Activated CD4-positive, alpha-beta memory T cell treated with anti-CD3 and anti-CD28 coated beads, Interleukin-2, amount 10 ng/mL, durations not matched to agents 7 days and 5 days (primary cell): ENCODE measurements at places on chromosomes 5 and 9.

- DNase-seq = no peak
- H3K36me3 ChIP-seq = no peaks in the 10 kb centered on the region
- no peaks in the 10 kb centered on the region for H3K27me3 ChIP-seq
- H3K27ac ChIP-seq = no peak overlapping the region
Measured at GRCh38 chr9:89872913-89873707, 268.3 kb downstream of the GADD45G start.

DNA sequence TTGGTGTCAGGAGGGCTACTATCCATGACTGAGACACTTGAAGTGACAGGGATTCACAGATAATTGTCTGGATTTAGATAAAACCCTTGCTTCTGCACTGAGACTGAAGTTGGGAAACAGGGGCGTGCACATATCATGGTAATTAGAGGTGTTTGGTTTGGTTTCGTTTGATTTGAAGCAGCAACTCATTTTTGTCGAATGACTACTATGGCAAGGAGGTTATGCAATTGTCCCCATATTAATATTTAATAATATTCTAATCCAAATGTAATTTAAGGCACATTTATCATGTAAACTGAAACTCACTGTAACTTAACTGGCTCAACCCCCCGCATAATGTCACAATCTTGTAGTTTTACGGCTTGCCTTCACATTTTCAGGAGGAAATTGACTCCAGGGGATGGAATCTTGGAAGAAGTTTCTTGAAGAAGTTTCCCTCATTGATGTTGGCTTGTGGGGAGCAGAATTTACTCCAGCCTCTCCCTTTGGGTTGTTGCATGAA lies 12.5 kb downstream of the ZNF366 start:
- no peaks in the 10 kb centered on the region for H3K36me3 ChIP-seq
- DNase-seq = no peak
- H3K4me1 ChIP-seq = no peaks in the 10 kb centered on the region
- H3K27ac ChIP-seq = no peak overlapping the region

DNA sequence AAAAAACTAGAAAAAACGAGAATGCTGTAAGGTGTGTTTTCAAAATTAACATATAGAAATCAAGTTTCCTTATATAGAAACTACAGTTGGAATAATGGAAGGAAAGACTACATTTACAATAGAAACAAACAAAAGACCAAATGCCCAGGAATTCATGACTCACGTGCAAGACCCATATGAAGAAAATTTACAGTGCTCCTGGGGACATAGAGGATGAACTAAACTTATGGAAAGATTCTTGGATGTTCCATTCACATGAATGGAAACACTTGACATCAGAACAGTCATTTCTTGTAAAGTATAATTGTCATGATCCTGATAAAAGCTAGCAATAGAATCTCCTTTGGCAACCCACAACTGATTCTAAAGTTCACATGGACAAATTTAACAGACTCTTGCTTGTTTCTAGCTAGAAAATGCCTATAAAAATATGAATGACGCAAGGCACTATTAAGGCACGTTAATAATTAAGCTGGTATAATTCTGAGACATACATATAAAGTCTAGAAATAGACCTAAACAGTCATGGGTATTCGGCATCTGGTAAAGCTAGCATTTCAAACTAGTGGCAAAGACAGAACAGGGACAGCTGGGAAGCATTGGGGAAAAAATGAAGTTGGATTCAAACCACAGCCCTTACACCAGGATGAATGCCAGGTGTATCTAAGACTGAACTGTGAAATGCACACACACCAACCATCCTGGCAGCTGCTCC lies 5.1 kb upstream of the ZFP62 start:
- no peak overlapping the region for H3K27ac ChIP-seq
- DNase-seq = no peak

GRCh38 chr9:93219692-93220091 lies 35.8 kb downstream of the WNK2 start:
- H3K36me3 ChIP-seq = no peaks in the 10 kb centered on the region
- H3K27ac ChIP-seq = no peak overlapping the region
- no peak overlapping the region for H3K4me3 ChIP-seq

DNA sequence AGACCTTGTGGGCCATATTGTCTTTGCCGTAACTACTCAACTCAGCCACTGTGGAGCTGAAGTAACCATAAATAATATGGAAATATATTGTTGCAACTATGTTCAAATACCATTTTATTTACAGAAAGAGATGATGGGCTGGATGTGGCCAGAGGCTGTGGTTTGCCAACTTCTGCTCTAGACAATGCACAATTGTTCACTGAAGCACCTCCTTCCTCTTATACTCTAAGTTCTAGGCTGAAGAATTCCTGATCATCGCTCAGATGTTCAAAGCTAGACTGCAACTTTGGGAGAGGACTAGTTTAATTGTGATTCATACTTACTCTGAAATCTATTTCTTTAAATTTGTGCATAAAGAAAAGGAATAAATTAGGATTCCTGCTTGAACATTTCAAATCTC lies 245.0 kb downstream of the TAF11L14 start:
- no peak overlapping the region for H3K27ac ChIP-seq
- H3K27me3 ChIP-seq = no peaks in the 10 kb centered on the region
- no peaks in the 10 kb centered on the region for H3K36me3 ChIP-seq
- no peaks in the 10 kb centered on the region for H3K4me1 ChIP-seq
- DNase-seq = no peak

GRCh38 chr5:33046091-33046490 lies 335.0 kb downstream of the NPR3 start:
- H3K36me3 ChIP-seq = no peaks in the 10 kb centered on the region
- DNase-seq = no peak
- no peaks in the 10 kb centered on the region for H3K27me3 ChIP-seq
- no peaks in the 10 kb centered on the region for H3K4me1 ChIP-seq
- H3K27ac ChIP-seq = no peak overlapping the region

GRCh38 chr5:91486638-91487037 lies 103.5 kb upstream of the ARRDC3 start:
- no peak overlapping the region for H3K27ac ChIP-seq
- H3K27me3 ChIP-seq = peaks cover 4% of the 10 kb centered on the region
- peaks cover 7% of the 10 kb centered on the region for H3K4me1 ChIP-seq
- H3K36me3 ChIP-seq = no peaks in the 10 kb centered on the region
- H3K4me3 ChIP-seq = no peak overlapping the region

DNA sequence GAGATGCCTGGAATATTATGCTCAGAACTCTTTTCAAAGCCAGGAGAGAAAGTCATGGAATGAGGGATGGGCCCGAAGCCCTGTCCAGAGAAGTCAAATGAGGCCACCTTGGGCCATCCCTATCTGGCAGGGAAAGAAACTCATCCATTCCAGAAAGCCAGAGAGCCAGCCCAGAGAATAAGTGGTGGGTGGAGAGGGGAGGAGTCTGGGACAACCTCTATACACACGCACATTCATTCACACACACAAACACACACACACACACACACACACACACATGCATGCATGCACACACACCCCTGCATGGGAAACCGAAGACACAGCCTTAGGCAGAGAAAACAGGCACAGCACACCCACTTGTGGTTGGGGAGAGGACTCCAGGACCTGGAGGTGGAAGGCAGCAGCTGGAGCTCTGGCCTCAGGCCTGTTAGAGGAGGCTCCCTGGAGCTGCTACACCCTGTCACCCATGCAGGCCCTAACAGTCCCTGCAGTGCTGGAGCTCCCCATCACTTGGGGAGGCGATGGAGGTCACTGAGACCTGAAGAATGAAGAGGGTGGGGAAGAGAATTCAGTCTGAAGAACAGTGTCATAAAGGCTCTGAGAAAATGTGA lies 38.0 kb downstream of the TGFBI start:
- H3K27me3 ChIP-seq = peaks cover 12% of the 10 kb centered on the region
- H3K27ac ChIP-seq = no peak overlapping the region
- H3K4me3 ChIP-seq = no peak overlapping the region
- H3K4me1 ChIP-seq = no peaks in the 10 kb centered on the region
- no peak for DNase-seq
- no peaks in the 10 kb centered on the region for H3K36me3 ChIP-seq

DNA sequence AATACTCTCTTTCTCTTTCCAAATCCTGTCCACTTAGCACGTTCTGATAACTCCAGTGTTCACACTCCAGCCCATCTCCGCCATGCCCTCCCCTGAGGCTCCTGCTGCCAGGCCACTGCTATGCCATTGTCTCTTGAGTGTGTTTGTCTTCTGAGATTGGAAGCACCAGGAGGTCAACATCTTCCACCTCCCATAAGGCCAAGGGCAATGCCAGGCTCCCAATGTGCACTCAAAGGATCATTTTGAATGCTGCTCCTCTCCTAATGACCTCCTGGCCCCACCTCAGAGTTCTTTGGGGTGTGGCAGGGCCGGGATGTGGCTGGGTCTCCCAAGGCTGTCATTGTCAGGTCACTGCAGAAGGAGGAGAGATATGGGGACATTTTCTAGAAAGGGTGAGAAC lies 19.5 kb downstream of the IGIP start:
- H3K4me3 ChIP-seq = no peak overlapping the region
- peaks cover 18% of the 10 kb centered on the region for H3K4me1 ChIP-seq
- DNase-seq = no peak
- no peaks in the 10 kb centered on the region for H3K36me3 ChIP-seq
- H3K27ac ChIP-seq = no peak overlapping the region
- H3K27me3 ChIP-seq = peaks cover 24% of the 10 kb centered on the region

DNA sequence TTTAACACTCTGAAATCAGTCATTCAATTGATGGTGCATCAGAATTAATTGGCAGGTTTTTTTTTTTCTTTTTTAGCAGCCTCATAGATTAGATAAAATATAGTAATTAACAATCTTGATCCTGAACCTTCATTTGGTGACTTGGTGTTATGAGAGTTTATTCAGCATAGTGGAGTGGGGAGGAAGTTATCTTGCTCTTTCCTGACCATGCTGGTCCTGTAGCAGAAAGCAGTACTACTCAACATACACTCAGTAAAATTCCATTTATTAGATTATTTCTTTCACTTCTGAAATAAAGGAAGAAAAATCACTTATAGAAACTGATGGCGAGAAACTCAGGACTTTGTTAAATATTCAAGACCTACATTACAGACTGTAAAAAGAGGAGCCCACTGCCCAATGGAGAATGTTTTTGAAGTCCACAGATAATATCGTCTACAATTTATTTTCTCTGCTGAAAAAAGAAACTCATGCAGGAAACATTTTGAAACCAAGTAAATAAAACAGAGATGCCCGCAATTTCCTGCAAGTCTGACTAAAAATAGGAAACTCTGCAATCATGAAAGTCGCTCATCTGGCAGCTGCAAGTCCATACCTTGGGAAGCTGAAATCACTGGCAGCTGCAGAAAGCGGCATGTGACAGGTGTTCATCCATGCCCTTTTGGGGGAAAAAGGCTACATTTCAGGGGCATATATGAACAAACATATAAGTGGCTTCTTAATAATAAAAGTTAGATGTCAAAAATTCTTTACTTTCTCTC lies 233.2 kb upstream of the RFX3 start:
- H3K27me3 ChIP-seq = peaks cover 2% of the 10 kb centered on the region
- peak overlapping the region; percentile 9 for H3K27ac ChIP-seq
- no peak for DNase-seq
- peaks cover 19% of the 10 kb centered on the region for H3K4me1 ChIP-seq
- H3K4me3 ChIP-seq = no peak overlapping the region
- no peaks in the 10 kb centered on the region for H3K36me3 ChIP-seq

DNA sequence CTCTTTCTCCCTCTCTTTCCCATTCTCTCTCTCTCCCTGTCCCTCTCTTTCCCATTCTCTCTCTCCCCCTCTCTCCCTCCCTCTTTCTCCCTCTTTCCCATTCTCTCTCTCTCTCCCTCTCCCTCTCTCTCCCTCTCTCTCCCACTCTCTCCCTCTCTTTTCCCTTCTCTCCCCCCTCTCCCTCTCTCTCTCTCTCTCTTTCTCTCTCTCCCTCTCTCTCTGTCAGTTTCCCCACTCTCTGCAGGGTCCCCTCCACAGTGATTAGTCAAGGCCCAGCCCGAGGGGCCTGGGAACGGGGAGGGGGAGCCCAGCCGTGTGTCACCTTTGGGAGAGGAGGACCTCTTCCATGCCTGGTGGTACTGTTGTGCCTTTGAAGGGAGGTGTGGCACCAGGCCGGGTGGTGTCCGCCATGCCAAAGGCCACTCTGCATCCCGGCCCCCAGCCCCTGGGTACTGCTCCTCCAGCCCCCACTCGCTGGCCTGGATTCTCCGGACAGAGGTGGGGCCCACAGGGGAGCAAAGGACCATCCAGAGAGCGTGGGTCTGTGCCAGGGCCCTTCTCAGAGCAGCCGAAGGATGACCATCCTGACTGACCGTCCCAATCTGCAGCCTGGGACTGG lies 25.4 kb downstream of the KCNT1 start:
- no peaks in the 10 kb centered on the region for H3K36me3 ChIP-seq
- H3K4me3 ChIP-seq = no peak overlapping the region
- no peaks in the 10 kb centered on the region for H3K4me1 ChIP-seq
- H3K27me3 ChIP-seq = peaks cover 2% of the 10 kb centered on the region
- no peak overlapping the region for H3K27ac ChIP-seq
- no peak for DNase-seq

GRCh38 chr9:68919661-68920060 lies 94.3 kb downstream of the PRKACG start:
- H3K4me3 ChIP-seq = no peak overlapping the region
- peaks cover 51% of the 10 kb centered on the region for H3K4me1 ChIP-seq
- peaks cover 2% of the 10 kb centered on the region for H3K36me3 ChIP-seq
- DNase-seq = no peak

DNA sequence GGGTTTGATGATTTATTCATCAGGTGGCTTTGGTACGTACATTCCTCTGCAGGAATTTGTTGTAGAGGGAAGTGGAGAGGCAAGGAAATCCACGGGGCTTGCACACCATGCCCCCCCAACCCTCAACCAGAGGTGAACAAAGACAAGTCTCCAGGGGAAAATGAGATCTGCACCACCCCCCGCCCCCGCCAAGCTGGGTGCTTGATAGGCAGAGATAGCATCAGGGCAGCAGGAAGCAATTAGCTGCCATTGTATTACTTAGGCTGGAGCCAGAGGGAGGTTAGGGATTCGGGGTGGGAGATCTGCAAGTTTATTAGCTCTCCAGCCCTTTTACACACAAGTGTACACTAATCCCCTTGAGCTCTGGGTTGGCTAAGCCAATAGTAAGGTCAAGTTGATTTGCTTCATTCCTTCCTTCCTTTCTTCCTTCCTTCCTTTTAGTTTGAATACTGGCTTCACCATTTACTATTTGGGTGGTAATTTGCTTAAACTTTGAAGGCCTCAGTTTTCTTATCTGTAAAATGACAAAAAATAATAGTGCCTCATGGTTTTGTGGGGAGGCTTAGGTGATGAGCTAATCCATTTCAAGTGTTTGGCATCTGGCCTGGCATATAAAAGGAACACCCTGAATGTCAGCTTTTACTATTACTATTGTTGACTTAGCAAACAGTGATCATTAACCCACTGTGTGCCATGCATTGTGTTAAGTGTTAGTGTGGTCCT lies 34.1 kb downstream of the SPRY4 start:
- H3K27ac ChIP-seq = no peak overlapping the region
- H3K4me3 ChIP-seq = no peak overlapping the region
- no peak for DNase-seq
- no peaks in the 10 kb centered on the region for H3K36me3 ChIP-seq
- H3K27me3 ChIP-seq = no peaks in the 10 kb centered on the region
- peaks cover 9% of the 10 kb centered on the region for H3K4me1 ChIP-seq

DNA sequence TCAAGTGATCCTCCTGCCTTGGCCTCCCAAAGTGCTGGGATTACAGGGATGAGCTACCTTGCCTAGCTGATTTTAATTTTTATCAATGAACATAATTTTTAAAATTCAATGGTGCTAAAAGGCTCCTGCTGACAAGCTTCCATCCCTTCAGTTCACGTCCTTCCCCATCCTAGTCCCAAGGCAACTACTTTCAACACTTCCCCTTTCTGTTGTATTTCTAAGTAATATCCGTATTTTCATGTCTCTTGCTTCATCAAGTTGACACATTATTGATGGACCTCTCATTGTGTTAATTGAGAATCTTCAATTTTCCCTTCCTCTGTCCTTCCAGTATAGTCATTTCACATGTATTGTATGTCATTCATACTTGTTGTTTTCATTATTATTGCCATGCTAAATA lies 93.8 kb upstream of the RASGRF2 start:
- no peaks in the 10 kb centered on the region for H3K27me3 ChIP-seq
- no peak overlapping the region for H3K27ac ChIP-seq
- peaks cover 38% of the 10 kb centered on the region for H3K4me1 ChIP-seq
- peaks cover 54% of the 10 kb centered on the region for H3K36me3 ChIP-seq
- H3K4me3 ChIP-seq = no peak overlapping the region
- no peak for DNase-seq
